ENCODE measurements at places on chromosomes 6 and 20.

- DNase-seq: no peak
Measured at GRCh38 chr6:143549221-143549948, 37.9 kb upstream of the FUCA2 start.

GRCh38 chr6:24848461-24848860, 49.7 kb upstream of the ARMH2 start:
- DNase-seq: no peak

- DNase-seq: no peak
Measured at GRCh38 chr20:56839786-56840185, 210.7 kb downstream of the TFAP2C start.

- DNase-seq: no peak
Measured at GRCh38 chr6:65399355-65400084, 307.5 kb downstream of the EYS start.

- no peak for DNase-seq
Measured at GRCh38 chr6:127864701-127865100, 36.2 kb downstream of the THEMIS start.

DNA sequence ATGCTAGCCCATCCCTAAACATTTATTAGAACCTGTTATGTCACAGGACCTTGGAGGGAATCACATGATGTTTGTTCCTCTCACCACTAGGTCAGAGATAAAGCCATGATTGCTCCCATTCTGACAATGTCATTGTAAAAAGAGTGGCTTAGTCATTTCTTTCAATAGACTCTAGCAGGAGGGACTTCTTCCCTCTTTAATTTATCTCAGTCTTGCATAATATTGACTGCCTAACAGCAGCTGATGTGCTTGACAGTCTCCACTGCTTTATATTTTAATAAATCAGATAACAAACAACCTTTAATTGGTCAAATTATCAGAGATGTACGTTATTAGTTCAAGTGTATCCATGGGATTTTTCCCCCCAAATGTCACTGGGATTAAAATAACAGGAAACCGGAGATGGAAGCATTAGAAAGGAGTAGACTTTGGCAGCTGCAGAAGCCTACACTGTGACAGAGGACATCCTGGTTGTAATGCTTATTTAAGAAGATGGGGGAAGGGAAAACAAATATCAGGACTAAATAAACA, 39.6 kb downstream of the LAMA4 start:
- no peak for DNase-seq

GRCh38 chr6:167550941-167551627, 226.2 kb downstream of the TTLL2 start:
- no peak for DNase-seq

GRCh38 chr20:57075603-57076002, 190.8 kb downstream of the BMP7 start:
- DNase-seq: no peak

GRCh38 chr20:46990017-46990595, 95.5 kb downstream of the EYA2 start:
- DNase-seq: no peak

GRCh38 chr20:9301129-9302090, 213.0 kb upstream of the LAMP5 start:
- DNase-seq: no peak

- no peak for DNase-seq
Measured at GRCh38 chr20:46011631-46012482, 3.1 kb downstream of the MMP9 start.

DNA sequence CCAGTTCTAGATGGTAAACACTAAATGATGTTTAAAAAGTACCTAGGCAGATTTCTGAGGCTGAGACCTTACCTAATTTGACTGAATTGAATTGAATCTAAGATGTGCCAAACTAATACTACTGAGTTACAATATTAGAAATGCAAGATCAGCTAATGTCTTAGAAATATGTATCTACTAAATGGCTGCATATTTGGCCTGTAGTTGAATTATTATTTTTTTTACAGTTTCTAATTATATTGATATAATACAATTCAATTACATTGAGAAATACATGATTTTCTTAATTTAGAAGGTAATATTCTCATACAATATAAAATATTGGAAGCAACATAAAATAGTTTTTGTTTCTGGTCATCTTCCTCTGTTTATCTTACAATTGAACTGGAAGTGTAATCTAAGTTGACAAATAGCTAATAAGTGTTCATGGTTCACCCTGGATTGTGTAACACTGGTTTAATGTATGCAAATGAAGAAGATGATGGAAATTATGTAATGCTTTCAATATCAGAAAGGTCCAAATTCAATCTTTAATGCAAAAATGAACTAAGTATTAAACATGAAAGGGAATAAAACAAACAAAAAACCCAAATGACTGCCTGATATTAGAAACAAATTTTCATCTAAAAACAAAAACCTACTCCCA, 2.9 kb downstream of the MAP3K7 start:
- DNase-seq: no peak

DNA sequence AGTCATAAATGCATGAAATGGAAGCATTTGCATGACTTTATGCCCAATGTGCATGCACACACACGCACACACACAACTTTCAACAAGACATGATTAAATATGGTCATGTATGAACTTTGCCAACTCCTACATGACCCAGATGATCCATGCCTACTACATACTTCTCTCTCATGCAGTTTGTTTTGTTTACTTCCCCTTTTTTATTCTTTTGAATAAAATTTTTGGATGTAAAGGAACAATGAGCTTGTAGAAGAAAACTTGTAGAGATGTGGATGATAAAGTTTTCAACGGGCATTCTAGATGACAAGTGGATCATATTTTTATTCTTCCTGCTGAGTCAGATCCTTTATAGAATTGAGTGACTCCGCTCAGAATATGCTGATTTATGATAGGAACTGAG, 50.8 kb upstream of the AIG1 start:
- no peak for DNase-seq

DNA sequence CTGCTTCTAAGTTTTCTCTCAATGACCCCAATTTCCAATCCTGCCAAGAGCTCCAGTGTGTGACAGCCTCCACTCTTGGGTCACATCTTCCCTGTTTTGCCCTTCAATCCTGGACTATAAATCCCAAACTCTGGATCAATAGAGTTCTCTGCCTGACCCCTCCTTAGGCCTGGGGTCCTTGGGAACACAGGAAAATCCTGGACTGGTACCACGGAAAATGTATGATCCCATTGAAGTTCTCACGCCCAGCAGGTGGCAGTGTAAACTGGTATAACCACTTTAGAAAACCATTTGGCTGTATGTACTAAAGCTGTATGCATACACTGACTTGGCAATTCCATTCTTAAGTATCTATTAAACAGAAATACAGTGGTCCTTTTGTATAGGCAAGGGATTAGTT, 98.0 kb downstream of the SNAP25 start:
- no peak for DNase-seq

GRCh38 chr6:34148631-34149451, 3.0 kb upstream of the GRM4 start:
- DNase-seq: no peak

DNA sequence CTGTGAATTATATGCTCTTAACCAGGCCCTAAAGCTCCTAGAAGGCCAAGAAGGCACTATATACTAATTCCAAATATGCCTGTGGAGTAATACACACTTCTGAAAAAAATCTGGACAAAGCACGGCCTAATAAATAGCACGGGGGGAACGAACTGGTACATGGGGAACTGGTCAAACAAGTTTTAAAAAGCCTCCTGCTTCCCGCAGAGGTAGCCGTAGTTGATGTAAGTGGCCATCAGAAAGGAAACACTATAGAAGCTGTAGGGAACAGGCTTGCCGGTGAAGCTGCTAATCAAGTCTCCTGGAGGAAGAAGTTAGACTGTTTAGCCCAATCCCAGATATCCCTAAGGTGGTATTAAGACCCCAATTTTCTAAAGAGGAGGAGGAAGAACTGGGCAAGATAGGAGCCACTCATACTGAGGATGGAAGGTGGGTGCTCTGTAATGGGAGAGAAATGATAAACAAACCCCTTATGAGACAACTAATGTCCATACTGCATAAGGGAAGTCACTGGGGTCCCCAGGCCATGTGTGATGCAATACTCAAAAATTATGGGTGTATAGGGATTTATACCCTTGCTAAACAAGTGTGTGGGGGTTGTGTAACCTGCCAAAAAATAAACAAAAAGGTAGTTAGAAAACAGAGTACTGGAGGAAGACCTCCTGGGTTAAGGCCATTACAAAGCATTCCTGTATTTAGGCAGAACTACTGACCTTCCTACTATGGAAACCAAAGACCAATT, 27.1 kb upstream of the ZNF318 start:
- no peak for DNase-seq

GRCh38 chr6:141848029-141848890, 284.5 kb upstream of the GJE1 start:
- DNase-seq: no peak

GRCh38 chr20:51026269-51026668, 3.4 kb upstream of the KCNG1 start:
- DNase-seq: no peak

- no peak for DNase-seq
Measured at GRCh38 chr6:19269341-19269898, 567.8 kb upstream of the ID4 start.

DNA sequence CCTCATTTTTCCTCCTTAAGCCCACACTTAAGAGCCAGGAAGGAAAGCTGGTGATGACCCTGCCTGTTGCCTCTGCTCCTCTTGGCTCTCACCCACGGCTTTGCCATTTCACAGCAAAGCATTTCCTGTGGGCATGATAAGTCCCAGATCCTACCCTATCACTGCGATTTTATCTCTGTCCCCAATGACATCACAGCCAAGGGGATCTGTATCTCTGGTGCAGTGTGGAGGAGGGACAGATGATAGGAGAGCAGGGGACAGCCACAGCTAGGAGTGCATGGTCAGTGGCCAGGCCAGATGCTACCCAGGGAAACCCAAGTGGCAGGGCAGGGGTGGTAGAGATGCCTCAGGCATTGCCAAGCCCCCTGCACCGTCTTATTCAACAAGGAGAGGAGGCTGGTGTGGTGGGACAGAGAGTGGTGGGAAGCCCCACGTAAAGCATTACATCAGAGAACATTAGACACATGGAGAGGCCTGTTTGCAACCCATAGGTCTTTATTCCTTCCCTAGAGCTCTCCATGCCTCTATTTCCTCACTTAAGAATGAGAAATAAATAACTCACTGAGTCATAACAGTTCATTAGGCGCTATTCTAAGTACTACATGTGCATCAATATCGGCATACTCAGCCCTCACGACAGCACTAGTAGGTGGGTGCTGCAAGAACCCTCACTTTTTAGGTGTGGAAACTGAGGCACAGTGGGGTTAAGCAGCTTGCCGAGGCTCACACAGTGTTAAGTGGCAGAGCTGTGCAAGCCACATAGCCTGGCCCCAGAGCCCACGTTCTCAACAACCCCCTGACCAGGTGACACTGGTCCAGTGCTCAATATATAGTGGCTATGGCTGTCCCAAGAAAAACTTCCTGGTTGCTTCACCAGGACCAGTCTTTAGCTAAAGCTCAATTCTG, 4.6 kb downstream of the TFEB start:
- DNase-seq: no peak
